Heart right ventricle (tissue), 16 donors: ENCODE measurements at places on chromosomes 2 and 18.

DNA sequence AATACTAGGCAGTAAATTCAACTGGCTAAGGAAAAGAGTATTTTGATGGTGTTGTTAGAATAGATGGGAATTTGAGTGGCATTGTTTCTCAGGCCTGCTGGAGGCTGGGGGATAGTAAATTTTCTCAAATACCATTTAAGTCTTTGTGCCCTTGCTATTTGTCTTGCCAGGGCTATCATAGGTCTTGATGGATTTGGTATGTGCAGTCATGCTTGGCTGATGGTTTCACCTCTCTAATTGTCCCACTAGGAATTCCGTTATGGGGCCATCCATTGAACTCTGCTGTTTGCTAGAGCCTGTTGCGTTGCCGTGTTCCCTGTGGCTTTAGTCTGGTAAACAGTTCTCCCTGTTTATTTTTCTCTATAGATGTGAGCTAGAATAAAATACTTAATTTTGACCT is 438.1 kb upstream of the FAM98A start:
- no peak for DNase-seq

- no peak for DNase-seq
Observed at GRCh38 chr2:190303647-190304046, 16.0 kb downstream of the HIBCH start.

GRCh38 chr2:107602801-107603200 is 223.9 kb upstream of the RGPD4 start:
- peak; percentile 15 for DNase-seq

- DNase-seq: no peak
Observed at GRCh38 chr2:40625849-40626248, 174.0 kb upstream of the SLC8A1 start.

DNA sequence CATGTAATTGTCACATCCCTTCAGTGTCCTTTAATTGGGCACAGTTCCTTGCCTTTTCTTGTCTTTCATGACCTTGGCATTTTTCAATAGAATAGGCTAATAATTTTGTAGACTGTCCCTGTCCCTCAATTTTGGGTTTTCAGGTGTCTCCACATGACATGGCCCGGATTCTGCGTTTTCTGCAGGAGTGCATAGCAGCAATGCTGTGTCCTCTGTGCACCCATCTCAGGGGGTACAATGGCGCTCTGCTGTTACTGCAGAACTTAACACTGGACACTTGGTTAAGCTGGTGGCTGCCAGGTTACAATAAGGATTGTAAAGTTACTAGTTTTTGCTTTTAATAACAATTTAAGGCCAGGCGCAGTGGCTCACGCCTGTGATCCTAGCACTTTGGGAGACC is 51.3 kb downstream of the INPP5D start:
- DNase-seq: no peak

DNA sequence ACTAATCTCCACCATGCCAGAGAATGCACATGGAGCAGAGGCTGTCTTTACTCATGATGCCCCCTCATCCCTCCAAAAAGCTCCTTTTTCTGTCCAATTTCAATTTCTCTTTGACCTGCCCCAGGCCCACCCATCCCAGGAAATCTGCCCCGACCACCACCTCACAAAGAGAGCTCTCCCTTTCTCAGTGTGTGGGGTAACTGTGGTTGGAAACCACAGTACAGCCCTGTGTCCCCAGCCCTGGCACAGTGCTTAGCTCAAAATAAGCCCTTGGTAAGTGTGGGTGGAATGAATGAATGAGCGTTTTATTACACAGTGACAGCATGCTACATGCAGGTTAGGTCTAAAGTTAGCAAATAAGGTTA is 43.7 kb upstream of the CAB39 start:
- no peak for DNase-seq

DNA sequence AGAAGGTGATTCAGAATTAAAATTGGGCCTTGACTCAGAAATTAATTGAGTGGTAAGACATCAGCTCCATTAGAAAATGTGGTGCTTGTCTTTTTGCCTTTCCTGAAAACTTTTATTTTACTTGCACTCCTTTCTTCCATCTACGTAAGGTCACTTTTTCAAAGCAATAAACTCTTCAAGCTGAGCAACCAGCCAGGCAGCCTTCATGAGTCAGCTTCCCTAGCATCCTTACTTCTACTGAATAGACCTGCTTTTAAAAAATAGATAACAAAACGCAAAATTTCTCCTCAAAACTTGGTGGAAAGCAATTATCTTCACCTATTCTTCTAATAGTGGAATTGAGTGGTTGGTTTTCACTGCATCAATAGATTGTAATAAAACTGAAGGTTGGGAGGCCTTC is 504.2 kb downstream of the ARHGAP15 start:
- DNase-seq: no peak

DNA sequence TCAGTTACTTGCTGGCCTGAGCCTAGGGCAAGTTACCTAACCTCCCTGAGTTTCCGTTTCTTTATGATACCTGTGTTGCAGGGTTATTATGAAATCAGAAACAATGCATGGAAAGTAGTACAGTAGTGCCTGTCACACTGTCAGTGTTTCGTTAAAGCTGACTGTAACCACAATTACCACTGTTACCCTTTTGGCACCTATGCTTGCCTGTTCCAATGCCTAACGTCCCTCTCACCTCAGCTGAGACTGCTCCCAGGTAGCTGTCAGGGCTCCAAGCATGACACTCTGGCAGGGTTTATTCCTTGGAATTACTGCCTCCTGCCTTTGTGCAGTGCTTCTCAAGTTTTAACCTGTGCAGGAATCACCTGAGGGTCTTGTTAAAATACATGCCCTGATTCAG is 135.2 kb upstream of the RBMS1 start:
- no peak for DNase-seq

DNA sequence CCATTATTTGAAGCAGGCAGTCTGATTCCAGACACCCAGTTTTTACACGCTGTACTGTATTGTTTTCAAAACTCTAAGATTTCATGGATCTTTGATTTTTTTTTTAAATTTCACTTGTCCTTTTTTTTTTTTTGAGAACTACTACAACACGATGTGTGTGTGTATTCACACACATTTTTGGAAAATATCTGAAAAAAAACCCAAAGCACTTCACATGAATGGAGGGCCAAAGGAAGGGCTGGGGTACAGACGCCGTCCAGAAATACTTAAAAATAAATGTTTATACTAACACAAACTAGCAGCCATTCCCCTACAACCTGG is 314 bp upstream of the SSB start:
- DNase-seq: no peak

DNA sequence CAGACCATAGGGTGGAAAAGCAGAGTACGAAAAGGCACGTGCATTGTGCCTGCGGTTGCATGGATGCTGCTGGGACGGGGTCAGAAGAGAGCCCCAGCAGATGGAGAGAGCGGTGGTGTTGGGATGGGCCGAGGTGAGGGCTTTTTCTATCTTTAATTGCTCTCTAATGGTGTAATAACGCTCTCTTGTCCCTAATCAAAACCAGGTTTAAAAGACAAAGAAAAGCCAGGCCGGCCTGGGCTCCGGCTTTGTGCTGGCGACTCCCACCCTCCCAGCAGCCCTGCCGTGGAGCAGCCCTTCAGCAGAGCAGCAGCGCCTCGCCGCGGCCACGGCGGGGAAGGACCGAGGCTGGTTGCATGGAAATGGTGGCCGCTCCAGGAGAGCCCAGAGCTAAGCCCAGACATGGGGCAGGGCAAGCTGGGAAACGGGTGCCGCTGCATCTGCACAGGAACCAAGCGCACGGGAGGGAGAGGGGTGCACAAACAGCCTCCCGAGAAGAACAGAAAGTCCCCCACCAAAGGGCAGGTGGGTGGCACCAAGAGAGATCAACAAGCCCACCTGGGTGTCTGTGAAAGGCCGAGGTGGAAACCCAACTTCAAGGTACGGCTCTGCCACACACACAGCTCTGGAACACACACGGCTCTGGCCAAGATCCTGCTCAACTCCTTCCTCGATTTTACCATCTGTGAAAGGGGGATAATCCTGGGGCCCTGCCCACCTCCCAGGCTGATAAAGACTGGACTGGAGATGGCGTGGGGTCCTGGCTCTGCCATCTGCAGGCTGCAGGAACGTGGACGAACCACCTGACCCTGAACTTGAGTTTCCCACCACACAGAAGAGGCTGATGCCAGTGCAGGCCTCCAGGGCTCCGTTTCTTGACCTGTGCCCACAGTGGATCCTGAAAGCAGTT is 15.0 kb downstream of the HS1BP3 start:
- peak; percentile 91 for DNase-seq

GRCh38 chr18:8229787-8230186 is 379.4 kb upstream of the RAB12 start:
- no peak for DNase-seq

GRCh38 chr18:13280070-13280795 is 61.7 kb downstream of the LDLRAD4 start:
- DNase-seq: peak; percentile 69

DNA sequence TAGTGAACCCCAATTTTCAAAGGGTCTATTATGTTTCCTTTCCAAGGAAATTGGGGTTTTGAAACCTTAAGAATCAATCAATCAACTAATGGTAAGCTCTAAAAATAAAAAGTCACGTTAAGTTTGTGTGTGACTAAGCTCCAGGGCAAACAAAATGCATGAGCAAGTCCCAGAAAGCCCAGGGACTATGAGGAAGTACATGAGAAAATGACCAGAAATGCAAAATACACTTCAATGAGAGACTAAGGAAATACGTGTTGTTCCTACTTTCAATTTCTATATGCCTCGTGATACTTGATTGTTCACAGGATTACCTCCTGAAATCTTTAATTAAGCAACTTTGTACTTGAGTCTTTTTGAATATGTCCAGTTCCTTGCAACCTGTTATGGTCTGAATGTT is 684.4 kb upstream of the SYT4 start:
- DNase-seq: no peak

DNA sequence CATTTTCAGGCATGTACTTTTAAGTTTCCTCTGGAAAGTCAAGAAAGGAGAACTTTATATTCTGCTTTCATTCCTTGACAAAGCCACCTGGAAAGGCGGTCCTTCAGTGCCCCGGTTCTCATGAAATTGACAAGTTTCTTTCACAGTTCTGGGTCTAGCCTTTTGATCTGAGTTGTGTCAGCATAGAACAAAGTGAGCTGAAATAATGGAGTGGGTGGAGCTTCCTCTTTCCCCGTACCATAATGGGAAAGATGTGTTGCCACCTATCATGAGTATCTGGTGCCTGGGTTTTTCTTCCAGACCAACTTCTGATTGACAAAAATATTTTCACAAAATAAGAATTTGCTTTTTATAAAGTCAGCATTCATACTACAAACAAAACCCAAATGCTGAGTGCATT is 49.3 kb downstream of the PTRHD1 start:
- no peak for DNase-seq

- no peak for DNase-seq
Observed at GRCh38 chr2:137173463-137173862, 408.1 kb downstream of the THSD7B start.

GRCh38 chr18:10061566-10062140 is 147.8 kb downstream of the VAPA start:
- DNase-seq: no peak

- no peak for DNase-seq
Observed at GRCh38 chr2:21552981-21553380, 429.2 kb downstream of the TDRD15 start.

- no peak for DNase-seq
Observed at GRCh38 chr2:161412346-161412745, 3.8 kb upstream of the TBR1 start.

DNA sequence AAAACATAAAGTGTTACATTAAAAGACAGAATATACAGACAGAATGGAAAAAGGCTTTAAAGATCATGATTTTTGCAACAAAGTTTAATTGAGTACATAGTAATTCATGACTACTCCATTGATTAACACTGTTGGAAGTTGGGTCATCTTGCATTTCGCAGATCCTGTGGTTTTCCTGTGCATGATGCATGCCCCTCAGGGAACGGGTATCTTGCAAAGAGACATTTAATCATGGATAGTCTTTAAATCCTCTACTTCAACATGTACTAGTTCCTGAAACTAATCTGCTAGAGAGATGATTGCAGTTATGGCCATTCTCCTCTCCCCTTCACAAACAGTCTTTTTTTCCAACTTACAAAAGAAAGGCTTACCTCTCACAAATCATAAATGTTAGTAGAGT is 155.6 kb upstream of the DSEL start:
- DNase-seq: no peak
